Transverse colon (tissue), 4 donors: ENCODE measurements at places on chromosomes 3 and 15. TPM values are rescaled to one million over a fixed set of nuclear protein-coding genes. Genes with fewer than 3 reads are reported as not detected.

Gene MCF2L2
- 0.20 TPM for total RNA-seq

Gene EXD1
- total RNA-seq, result not detected

Gene ZDHHC23
- 22.1 TPM for total RNA-seq

Gene LHFPL4
- not detected for total RNA-seq

Gene RAB43
- 25.9 TPM for total RNA-seq

Gene ATP13A4
- total RNA-seq, result 13.4 TPM

Gene HEMK1
- total RNA-seq, result 7.8 TPM

DNA sequence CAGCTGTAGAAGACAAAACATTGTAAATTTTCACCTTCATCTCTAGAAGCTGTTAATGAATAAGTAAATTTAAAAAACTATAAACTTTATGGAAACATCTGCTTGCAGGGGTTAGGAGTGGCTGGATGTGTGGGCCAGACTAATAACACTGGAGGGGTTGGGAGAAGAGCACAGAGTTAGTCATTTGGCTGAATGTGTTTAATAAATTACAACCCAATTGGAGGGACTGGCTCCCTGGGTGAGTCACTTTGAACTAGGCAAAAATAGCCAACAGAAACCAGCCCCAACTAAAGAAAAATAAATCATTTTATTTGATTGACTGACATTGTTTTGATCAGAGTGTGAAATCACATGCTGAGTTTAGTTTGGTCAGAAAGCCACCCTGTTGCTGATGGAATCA is 21.8 kb downstream of the DGKG start:
- H3K36me3 ChIP-seq, result no peaks in the 10 kb centered on the region
- H3K27ac ChIP-seq, result no peak overlapping the region
- no peaks in the 10 kb centered on the region for H3K4me1 ChIP-seq
- no peak overlapping the region for H3K4me3 ChIP-seq

- H3K4me3 ChIP-seq, result no peak overlapping the region
- no peak overlapping the region for H3K27ac ChIP-seq
- no peaks in the 10 kb centered on the region for H3K36me3 ChIP-seq
- no peak for DNase-seq
Observed at GRCh38 chr15:69629631-69630161, 177.1 kb downstream of the RPLP1 start.

DNA sequence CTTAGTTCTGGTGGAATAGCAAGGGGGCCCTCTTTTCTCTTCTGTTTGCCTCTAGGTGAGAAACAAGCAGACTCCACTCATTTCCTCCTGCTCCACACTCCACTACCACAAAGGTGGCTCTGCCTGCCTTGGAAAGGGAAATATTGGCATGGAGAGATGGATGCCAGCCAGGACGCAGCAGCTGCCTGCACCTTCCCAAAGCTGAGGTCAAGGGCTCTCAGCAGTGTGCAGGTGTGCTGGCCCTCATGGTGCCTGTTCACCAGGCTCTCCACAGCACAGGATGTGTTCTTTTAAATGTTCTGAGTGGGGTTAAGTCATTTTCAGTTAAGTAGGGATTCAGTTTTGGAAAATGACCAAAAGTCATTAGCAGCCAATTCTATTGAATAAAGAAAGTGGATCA is 211.2 kb upstream of the STRIT1 start:
- no peak for DNase-seq
- no peaks in the 10 kb centered on the region for H3K27me3 ChIP-seq
- no peak overlapping the region for H3K4me3 ChIP-seq

DNA sequence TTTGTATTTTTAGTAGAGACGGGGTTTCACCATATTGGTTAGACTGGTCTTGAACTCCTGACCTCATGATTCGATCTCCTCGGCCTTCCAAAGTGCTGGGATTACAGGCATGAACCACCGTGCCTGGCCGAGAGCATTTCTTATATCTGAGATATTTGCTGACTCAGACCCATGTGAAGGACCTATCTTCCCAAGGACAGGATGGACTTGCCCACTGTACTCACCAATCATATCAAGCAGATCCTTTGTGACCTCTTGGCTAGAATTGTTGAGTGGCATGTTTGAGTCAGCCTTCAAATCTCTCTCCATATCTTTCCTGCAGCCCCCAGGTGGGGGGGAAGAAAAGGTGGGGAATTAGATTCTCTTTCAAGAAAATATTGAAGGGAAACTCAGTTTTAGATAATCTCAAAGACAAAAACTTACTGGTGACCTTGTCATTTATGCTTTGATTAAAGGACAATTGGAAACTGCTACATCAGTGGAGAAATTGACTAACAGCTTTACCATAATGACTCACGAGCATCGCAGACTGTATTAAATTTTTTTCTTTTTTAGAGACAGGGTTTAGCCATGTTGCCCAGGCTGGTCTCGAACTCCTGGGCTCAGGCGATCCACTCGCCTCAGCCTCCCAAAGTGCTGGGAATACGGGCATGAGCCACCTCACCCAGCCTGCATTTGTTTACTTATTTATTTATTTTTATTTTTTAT is 3.1 kb downstream of the C3orf62 start:
- H3K27me3 ChIP-seq, result no peaks in the 10 kb centered on the region
- DNase-seq, result no peak
- peaks cover 27% of the 10 kb centered on the region for H3K4me1 ChIP-seq
- H3K27ac ChIP-seq, result no peak overlapping the region

- no peaks in the 10 kb centered on the region for H3K27me3 ChIP-seq
- H3K4me3 ChIP-seq, result no peak overlapping the region
- H3K36me3 ChIP-seq, result no peaks in the 10 kb centered on the region
Observed at GRCh38 chr15:58555162-58556027, 123.6 kb downstream of the LIPC start.

GRCh38 chr15:60043744-60044435 is 39.8 kb downstream of the FOXB1 start:
- no peak overlapping the region for H3K27ac ChIP-seq
- no peaks in the 10 kb centered on the region for H3K36me3 ChIP-seq
- no peak for DNase-seq
- peaks cover 19% of the 10 kb centered on the region for H3K27me3 ChIP-seq
- no peak overlapping the region for H3K4me3 ChIP-seq

DNA sequence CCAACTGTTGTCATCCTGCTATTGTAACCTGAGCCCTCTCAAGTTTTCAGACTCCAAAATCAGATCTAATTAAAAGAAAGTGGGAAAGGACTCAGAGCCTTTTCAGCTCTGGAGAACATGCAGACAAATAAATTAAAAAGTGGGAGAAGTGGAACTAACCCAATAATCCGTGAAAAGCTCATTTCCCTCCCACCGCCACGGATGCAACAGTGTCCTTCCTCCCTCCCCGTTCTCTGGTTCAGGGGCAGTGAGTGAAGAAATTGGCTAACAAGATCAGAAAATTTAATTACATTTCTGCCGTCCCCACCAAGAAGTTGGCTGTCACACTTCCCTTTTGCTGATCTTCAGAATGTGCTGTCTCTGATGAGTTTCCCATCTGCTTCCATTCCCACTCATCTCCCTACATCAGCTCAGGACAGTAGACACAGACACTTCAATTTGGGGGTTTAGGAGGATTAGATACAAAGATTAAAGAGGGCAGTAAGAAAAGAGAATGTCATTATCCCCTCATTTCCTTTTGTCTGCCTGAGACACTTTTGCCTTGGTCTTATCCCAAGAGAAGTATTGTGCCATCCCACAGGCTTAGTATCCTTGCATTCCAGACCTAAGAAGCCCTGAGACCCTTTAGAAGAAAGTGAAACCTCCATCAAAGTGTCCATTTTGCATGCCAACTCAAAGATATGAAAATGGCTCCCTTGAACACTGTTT is 335.7 kb upstream of the PPP2R3A start:
- no peak overlapping the region for H3K27ac ChIP-seq
- H3K36me3 ChIP-seq, result no peaks in the 10 kb centered on the region
- H3K27me3 ChIP-seq, result no peaks in the 10 kb centered on the region
- no peak overlapping the region for H3K4me3 ChIP-seq

- H3K4me1 ChIP-seq, result peaks cover 26% of the 10 kb centered on the region
- no peaks in the 10 kb centered on the region for H3K27me3 ChIP-seq
- H3K4me3 ChIP-seq, result no peak overlapping the region
- no peak for DNase-seq
Observed at GRCh38 chr3:4865714-4866113, 113.5 kb upstream of the BHLHE40 start.

- H3K4me3 ChIP-seq, result no peak overlapping the region
- H3K27me3 ChIP-seq, result peaks cover 7% of the 10 kb centered on the region
- no peaks in the 10 kb centered on the region for H3K36me3 ChIP-seq
- no peak for DNase-seq
- H3K4me1 ChIP-seq, result no peaks in the 10 kb centered on the region
Observed at GRCh38 chr3:5092018-5092417, 30.1 kb upstream of the ARL8B start.

- no peak overlapping the region for H3K27ac ChIP-seq
- H3K27me3 ChIP-seq, result peaks cover 9% of the 10 kb centered on the region
- no peak for DNase-seq
- no peaks in the 10 kb centered on the region for H3K4me1 ChIP-seq
Observed at GRCh38 chr15:68389041-68389930, 42.7 kb downstream of the ITGA11 start.

- H3K4me1 ChIP-seq, result no peaks in the 10 kb centered on the region
- no peak overlapping the region for H3K27ac ChIP-seq
- peak; percentile 25 for DNase-seq
- no peaks in the 10 kb centered on the region for H3K36me3 ChIP-seq
Observed at GRCh38 chr3:9826815-9827573, 16.8 kb downstream of the RPUSD3 start.

DNA sequence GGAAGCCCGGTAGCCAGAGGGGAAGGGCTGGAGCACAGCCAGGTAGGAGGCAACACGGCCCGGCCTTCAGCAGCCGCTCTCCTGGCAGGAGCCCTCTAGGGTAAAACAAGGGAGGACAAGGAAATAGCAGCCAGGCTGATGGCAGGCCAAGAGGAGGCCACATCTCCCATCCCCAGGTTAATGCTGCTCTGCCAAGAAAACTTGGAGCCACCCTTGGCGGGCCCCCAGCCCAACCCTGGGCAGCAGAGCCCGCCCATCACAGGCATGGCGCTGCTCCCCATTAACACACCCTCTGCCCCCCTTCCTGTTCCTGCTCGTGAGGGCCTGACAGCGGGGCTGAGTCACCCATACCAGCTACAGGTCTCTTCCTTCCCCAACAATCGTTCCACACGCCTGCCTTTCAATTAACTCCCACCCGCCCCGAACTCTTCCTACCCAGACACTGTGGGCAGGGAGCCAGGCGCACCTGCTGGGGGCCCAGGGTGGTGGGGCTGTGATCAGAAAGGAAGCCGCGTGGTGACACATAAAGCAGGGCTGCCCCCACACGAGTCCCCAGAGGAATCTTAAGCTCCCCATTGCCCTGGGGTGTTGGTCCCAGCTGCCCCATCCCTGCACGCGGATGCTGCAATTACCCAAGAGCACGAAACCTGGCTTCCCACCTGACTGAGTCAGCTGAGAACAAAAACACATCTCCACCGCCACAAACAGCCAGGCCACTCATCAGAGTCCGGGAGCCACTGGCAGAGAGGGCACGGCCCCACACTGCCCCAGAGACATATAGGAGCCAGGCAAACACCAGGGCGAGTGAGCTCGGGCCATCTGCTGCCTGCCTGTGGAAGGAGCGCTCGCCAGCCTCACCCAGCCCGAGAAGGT is at the start of gene C15orf62:
Gene C15orf62 (plus strand): TSS at position 707 of the 873 bp plus-strand sequence. CDS start 516 bp downstream, outside the sequence.
- H3K27ac ChIP-seq, result peak within 1 kb of the TSS; percentile 88
- no peak within 1 kb of the TSS for H3K4me3 ChIP-seq
- no peaks in the 10 kb centered on the region for H3K27me3 ChIP-seq
- H3K4me1 ChIP-seq, result peaks cover 46% of the 10 kb centered on the region

GRCh38 chr3:126104742-126105605 is 21.1 kb upstream of the SLC41A3 start:
- no peak for DNase-seq
- H3K36me3 ChIP-seq, result no peaks in the 10 kb centered on the region
- no peak overlapping the region for H3K27ac ChIP-seq
- no peaks in the 10 kb centered on the region for H3K27me3 ChIP-seq
- H3K4me3 ChIP-seq, result no peak overlapping the region
- peaks cover 6% of the 10 kb centered on the region for H3K4me1 ChIP-seq

DNA sequence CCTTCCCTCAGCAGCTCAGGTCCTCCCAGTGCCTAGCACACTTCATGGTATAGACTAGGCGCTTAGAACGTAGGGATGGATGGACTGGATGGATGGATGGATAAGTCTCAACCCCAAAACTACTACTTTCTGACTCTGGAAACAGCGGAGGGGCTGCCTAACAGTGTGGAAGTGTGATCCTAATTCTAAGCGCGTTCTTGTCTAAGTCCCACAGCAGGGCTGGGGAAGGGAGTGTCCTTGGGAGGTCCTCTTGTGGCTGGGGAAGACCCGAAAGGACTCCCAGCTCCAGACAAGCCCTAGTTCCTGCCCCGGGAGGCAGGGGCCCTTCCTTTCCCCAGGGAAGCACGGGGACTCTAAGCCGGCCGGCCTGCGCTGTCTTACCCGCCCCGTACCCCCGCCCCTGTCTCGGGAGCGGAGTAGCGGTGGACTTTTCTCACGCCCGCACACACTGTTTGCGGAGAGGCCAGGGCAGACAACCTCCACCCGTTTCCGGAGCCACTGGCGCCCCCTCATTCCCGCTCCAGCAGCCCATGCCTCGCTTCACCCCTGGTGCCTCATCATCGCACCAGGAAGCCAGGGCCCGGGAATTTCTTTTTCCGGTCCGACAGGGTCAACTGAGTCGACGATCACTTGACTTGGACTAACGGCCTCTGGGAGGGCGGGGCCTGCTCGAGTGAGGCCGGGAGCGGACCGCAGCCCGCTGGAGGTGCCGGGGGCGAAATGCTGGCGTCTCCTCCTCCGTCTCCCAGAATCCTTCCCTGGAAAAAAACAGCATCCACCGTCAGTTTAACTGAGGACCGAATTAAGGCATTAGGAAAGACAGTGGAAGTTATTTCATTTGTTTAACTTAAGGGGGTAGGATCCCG is 133.3 kb downstream of the TBC1D2B start:
- peak; percentile 88 for DNase-seq
- no peaks in the 10 kb centered on the region for H3K27me3 ChIP-seq
- no peaks in the 10 kb centered on the region for H3K36me3 ChIP-seq
- peak overlapping the region; percentile 64 for H3K27ac ChIP-seq

GRCh38 chr3:145448436-145448835 is 712.5 kb downstream of the PLOD2 start:
- H3K27ac ChIP-seq, result no peak overlapping the region
- H3K4me1 ChIP-seq, result no peaks in the 10 kb centered on the region
- DNase-seq, result no peak
- H3K36me3 ChIP-seq, result no peaks in the 10 kb centered on the region
- no peak overlapping the region for H3K4me3 ChIP-seq
